Progenitor cell of endocrine pancreas (in vitro differentiated cells): ENCODE measurements at places on chromosomes 7 and 10.

GRCh38 chr10:69479240-69480067 lies 28.2 kb downstream of the TSPAN15 start:
- no peak for DNase-seq

GRCh38 chr10:50552771-50553535 lies 70.8 kb downstream of the SGMS1 start:
- DNase-seq: no peak

- no peak for DNase-seq
Observed at GRCh38 chr7:47746468-47746867, 164.6 kb upstream of the TNS3 start.

DNA sequence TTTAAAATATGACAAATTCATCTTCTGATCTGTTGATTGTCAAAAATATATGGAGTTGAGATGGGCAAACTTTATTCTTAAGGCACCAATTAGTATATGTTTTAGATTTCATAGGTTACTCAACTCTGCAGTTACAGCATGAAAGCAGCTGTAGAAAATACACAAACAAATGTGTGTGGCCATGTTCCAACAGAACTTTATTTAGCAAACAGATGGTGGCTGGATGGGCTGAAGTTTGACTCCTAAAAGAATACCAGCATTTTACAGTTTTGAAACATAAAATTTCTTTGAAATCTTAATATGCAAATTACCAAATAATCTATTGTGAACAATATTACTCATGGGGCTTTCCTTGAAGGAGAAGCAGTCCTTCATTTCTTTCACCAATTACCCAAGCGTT lies 1206.0 kb upstream of the LRRTM3 start:
- no peak for DNase-seq

GRCh38 chr7:42128703-42129102 lies 108.3 kb downstream of the GLI3 start:
- no peak for DNase-seq

GRCh38 chr7:147485660-147486210 lies 1104.8 kb upstream of the C7orf33 start:
- no peak for DNase-seq

DNA sequence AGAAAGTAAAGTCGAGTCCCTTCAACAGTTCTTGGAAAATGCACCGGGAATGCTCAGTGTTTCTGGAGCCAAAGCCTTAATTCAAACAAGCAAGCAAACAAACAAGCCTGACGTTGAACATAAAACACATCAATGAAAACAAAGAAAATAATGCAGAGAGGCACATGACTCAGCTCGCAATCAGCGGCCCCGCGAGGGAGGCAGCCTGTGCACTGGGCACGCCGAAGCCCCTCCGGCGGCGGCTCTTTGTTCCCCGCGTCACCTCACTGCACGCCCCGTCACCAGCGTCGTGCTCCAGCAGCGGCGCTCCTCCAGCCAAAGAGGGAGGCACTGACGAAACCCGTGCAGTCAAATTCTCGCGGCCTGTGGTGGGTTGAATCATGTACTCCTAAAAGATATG lies 151.5 kb downstream of the DNAJB6 start:
- no peak for DNase-seq

GRCh38 chr7:2260820-2261219 lies 18.8 kb downstream of the NUDT1 start:
- DNase-seq: no peak

DNA sequence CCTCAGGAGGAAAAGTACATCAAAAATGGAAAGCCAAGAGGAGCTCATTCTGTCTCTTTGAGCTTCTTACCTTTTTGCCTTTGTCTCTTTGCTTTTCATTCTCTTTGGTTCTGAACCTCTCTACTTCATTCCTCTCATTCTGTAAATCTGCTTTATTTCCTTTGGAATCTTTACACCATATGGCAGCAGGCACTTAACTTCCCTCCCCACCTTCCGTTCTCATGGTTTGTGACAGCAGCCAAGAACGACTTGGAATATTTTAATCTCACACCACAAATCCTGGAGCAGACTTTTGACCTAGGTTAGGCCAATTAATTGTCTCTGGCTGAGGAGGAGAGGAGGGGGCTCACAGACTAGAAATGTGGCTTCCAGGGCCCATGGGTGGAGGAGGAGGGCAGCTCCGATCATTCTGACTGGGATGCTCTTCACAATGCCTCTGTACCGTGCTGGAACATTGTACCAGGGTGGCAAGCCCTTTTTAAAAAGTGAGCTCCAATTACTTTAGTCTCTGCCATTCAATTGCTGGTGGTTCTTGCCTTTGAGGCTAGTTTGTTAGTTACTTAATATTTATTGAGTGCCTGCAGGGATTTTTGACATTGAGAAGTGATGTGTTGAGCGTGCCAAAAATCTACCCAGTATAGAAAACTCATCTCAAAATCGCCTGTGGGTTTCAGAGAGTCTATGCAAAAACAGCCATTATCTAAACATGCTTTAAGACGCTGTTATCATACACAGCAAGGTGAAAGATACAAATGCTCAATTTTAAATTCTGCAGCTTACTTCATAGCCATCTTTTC lies 386.6 kb downstream of the DPP6 start:
- DNase-seq: no peak

DNA sequence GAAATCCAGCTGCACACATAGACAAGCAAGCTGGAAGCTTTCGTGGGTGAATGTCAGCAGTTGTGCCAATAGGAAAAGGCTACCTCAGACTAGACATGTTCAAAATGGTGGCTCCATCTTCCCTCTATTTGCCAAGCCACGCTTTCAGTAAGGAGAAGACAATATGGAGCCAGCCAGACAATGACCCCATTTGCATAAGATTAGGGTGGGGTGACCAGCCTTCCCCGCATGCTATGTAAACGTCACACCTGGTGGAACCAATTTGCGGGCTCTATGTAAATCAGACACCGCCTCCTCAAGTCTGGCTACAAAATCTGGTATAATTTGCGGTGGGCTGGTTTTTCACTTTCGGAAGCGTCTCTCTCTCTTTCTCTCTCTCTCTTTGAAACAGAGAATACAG lies 297.4 kb upstream of the PCDH15 start:
- no peak for DNase-seq

DNA sequence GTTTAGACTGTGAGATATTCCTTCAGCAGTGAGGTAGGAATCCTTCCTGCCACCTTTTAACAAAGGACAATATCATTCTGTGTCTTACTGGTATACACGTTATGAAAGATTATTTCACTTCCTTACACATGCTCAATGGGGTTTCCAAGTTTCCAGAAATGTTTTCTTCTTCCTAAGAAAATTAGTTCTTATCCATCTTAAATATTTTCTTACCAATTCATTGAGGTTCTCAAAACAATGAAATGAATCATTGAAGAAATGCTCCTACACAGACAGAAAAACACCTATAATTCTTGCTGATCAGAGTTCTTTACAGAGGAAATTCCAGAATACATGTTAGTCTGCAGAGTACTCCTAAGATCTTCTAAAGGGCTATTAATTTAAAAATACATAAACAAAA lies 51.4 kb upstream of the SEC61G start:
- no peak for DNase-seq

GRCh38 chr7:110983822-110984456 lies 107.0 kb upstream of the LRRN3 start:
- DNase-seq: no peak

- DNase-seq: no peak
Observed at GRCh38 chr7:2084331-2084730, 148.4 kb downstream of the MAD1L1 start.

- no peak for DNase-seq
Observed at GRCh38 chr7:79988653-79989052, 146.0 kb upstream of the GNAI1 start.

DNA sequence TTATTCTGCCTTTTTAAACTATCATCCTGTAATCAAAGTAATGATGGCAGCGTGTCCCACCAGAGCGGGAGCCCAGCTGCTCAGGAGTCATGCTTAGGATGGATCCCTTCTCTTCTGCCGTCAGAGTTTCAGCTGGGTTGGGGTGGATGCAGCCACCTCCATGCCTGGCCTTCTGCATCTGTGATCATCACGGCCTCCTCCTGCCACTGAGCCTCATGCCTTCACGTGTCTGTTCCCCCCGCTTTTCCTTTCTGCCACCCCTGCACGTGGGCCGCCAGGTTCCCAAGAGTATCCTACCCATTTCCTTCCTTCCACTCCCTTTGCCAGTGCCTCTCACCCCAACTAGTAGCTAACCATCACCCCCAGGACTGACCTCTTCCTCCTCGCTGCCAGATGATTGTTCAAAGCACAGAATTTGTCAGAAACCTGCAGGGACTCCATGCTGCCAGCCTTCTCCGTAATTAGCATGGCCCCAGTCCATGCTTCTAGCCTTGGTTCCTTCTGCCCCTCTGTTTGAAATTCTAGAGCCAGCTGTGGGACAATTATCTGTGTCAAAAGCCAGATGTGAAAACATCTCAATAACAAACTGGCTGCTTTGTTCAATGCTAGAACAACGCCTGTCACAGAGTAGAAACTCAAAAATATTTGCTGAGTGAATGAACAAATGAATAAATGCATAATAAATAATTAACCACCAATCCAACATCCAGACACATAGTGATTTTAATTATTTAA lies 151.7 kb downstream of the EGFR start:
- DNase-seq: no peak

DNA sequence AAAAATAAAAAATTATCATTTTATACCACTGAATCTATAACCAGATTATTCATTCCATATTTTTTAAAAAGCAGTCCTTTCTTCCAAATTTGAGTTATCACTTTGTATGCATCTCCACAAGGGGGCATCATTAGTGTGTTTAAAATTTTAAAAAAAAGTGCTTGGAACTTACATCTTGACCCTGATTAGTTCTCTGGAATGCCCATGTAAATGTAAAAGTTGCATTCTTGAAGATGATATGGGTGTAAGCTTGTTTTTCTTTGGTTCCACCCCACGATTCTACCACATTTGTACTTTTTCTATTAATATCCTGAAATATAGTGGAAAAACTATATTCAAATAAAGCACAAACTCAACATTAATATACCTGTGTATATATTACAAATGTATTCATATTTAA lies 144.9 kb downstream of the ELAPOR2 start:
- DNase-seq: no peak

DNA sequence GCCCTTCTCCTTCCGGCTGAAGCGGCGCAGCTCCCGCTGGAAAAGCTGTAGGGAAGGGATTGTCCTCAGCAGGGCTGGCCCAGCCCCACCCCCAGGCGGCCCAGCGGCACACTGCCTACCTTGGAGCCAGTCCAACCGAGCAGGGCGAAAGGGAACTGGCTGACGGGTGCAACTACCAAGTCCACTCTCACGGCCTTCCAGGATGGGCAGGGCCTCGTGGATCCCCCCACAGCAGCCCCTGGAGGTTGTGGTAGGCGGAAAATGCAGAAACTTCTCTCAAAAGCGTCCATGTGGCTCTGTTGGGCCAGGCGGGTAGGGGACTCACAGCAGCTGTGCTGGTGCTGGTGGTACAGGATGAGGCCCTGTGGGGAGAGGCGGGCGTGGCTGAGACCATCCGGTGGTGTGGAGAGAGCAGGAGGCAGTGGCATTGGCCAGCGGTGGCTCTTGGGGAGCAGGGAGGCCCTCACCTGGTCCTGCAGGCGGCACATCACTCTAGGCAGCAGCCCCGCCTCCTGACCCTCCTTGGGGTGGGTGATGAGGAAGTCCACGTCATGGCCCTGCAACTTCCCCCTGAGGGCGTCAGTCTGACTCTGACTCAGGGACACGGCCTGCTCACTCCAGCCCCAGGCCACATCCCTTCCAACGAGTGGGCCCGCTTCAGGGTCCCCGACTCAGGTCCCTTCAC lies 8.4 kb upstream of the PGAM2 start:
- DNase-seq: no peak

- DNase-seq: no peak
Observed at GRCh38 chr7:2225336-2225735, 7.4 kb downstream of the MAD1L1 start.

GRCh38 chr7:2483494-2483893 lies 7.3 kb upstream of the GRIFIN start:
- no peak for DNase-seq

- DNase-seq: no peak
Observed at GRCh38 chr7:123635551-123636359, 19.9 kb upstream of the LMOD2 start.

- no peak for DNase-seq
Observed at GRCh38 chr10:111119637-111120036, 42.8 kb downstream of the ADRA2A start.

DNA sequence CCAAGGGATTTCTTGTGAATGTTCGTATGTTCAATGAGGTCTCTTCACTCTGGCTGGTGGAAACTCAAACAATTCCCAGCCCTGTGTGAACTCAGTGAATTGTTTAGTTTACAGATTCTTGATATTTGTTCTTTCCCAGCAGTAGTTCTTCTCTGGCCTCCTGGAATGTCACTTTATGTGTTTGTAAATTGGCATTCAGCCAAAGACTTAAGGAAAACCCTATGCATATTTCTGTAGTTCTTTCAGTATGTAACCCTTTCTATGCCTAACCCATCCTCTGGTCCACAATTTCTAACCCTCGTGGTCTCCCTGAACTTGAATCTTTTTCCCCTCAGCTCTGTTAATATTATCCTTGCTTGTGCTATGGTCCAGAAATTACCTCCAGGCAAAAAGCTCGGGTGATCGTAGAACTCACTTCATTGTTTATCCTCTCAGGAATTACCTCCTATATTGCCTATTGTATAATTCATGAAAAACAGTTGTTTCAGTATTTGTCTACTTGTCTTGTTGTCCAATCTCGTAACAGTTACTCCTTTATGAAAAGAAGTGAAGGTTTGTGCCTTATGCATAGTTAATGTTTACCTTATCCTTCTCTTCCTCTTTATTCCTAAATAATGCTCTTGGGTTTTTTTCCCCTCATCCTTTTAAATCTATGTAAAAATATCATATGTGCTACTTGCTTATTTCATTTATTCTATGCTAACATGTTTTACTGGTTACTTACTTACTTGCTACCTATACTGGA lies 23.7 kb upstream of the AGR3 start:
- DNase-seq: no peak

DNA sequence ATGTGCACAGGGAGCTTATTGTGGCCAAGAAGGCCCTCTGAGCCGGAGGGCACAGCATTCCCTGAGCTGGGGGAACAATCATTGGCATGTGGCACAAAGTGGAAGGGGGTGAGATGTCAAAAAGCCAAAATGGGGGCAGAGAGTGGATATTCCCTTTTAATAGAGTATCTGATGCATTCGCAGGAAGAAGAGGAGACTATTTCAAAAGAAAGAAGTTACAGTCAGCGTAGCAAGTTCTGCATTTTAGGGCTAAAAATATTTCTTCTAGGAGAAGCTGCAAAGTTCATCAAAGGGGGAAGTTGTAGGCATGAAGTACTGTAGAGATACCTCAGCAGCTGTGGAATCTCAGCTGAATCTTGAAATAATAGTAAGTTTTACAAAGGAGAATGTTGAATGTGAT lies 136.0 kb upstream of the WDR11 start:
- DNase-seq: no peak

DNA sequence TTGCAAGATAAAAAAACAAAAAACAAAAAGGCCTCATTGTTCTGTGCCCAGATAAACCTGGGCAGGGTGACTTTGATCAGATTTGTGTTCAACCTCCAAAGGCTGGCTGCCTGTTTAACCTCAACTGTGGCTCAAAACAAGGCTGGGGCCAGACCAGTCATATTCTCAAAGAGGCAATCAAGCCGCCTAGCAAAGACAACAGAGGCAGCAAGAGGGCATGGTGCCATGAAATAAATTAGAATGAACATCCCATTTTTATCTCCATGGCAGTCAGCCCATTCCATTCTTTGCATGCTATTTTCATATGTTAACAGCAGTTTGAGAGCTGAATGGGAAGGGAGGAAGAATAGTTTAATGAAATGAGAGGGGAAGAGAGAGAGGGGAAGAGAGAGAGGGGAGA lies 1150.3 kb downstream of the TYW1 start:
- no peak for DNase-seq
